Heart left ventricle (tissue), 16 donors: ENCODE measurements at places on chromosomes 16 and 17. TPM values are rescaled to one million over a fixed set of nuclear protein-coding genes. Genes with fewer than 3 reads are reported as not detected.

DNA sequence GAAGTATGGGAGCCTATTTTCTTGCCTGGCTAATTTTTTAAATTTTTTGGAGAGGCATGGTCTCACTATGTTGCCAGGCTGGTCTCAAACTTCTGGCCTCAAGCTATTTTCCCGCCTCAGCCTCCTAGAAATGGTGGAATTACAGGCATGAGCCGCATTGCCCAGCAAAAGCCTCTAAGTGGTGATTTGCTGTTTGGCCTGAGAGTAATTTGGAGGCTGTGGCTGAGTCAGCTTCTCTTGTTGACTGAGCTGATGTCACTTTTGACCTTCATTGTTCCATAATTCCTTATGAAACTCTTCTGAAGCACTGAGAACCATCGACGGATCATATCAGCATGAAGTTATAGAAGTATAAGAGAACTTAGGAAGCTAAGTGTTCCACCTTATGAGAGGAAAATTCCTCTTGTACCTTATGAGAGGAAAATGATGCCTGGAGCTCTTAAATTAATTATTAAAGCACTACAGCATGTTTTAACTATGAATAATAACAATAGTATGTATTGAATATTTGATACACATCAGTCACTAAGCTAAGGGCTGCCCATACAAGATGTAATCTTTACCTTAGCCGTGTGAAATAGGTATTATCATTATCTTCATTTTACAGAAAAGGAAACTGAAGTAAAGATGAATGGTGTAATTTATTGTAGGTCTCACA, 220.8 kb upstream of the MON1B start:
- no peak for DNase-seq
- no peaks in the 10 kb centered on the region for H3K4me1 ChIP-seq
- no peaks in the 10 kb centered on the region for H3K27me3 ChIP-seq
- H3K27ac ChIP-seq, result no peak overlapping the region

GRCh38 chr17:76131692-76132573, 9.1 kb downstream of the FOXJ1 start:
- no peak overlapping the region for H3K4me3 ChIP-seq
- peaks cover 67% of the 10 kb centered on the region for H3K27me3 ChIP-seq
- H3K4me1 ChIP-seq, result no peaks in the 10 kb centered on the region
- DNase-seq, result no peak
- H3K27ac ChIP-seq, result no peak overlapping the region

The SRCIN1 gene
- total RNA-seq, result 1.5 TPM

DNA sequence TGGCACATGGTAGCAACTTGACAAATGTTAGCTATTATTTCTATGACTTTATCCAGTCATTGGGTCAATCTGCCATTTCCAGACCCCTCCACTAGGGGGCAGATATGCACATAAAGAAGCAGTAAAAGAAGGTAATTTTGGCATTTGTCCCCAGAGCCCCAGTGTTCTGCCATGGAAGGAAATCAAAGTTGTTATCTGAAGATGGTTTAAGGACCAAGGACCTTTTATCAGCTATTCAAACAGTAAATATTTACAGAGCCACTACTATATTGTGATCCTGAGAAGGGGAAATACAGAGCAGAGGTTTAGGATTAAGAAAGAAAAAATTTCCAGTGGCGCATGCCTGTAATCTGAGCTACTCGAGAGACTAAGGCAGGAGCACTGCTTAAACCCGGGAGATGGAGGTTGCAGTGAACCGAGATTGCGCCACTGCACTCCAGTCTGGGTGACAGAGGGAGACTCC, 20.0 kb downstream of the TRAF4 start:
- DNase-seq, result no peak
- H3K4me1 ChIP-seq, result peaks cover 15% of the 10 kb centered on the region
- H3K27ac ChIP-seq, result no peak overlapping the region
- no peaks in the 10 kb centered on the region for H3K36me3 ChIP-seq

DNA sequence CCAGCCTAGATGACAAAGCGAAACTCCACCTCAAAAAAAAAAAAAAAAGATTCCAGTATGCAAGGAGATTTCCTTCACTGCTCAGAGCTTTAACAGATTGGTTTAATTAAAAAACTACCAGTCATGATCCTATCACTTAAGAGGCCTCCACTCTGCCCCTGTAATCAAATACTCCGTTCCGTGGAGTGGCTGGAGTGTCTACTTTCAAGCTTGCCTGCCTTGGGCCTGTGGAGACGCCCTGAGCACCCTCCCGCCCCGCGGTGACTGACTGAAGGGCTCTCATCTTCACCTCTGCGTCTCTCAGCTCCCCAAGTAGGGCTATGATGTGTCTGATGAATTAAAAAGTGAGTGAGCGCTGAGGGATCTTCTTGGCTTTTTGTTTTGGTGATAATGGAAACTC, 25.3 kb upstream of the TRPV3 start:
- no peaks in the 10 kb centered on the region for H3K27me3 ChIP-seq
- H3K4me3 ChIP-seq, result no peak overlapping the region
- no peak overlapping the region for H3K27ac ChIP-seq
- no peak for DNase-seq
- no peaks in the 10 kb centered on the region for H3K4me1 ChIP-seq
- no peaks in the 10 kb centered on the region for H3K36me3 ChIP-seq

GRCh38 chr16:84449156-84450140, 55.0 kb downstream of the MEAK7 start:
- no peak for DNase-seq
- no peaks in the 10 kb centered on the region for H3K4me1 ChIP-seq
- no peaks in the 10 kb centered on the region for H3K27me3 ChIP-seq
- no peak overlapping the region for H3K27ac ChIP-seq
- no peak overlapping the region for H3K4me3 ChIP-seq

DNA sequence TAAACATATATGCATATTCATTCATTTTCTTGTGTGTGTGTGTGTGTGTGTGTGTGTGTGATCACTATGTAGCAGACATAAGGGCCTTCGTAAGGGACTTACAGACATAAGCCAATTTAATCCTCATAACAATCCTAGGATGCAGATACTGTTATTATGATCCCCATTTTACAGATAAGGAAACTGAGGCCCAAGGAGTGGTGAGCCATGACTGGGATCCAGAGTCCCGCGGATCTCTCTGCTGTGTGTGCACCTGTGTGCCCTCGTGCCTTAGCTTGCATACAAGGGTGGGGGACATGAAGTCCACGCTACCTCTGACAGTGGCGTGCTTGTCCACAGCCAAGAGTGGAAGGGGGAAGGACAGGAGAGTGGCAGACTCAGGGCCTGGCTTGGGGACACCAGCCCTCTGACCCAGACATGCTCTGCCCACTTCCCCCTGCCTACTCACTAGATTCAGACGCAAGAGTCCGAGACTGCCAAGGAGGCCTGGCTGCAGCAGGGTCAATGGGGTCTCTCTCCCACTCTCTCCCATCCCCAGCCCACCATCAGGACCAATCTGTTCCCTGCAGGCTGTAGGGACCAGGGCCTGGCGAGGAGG, 9.8 kb upstream of the SMTNL2 start:
- H3K36me3 ChIP-seq, result no peaks in the 10 kb centered on the region
- H3K4me1 ChIP-seq, result no peaks in the 10 kb centered on the region
- H3K4me3 ChIP-seq, result no peak overlapping the region
- H3K27me3 ChIP-seq, result no peaks in the 10 kb centered on the region
- no peak for DNase-seq
- H3K27ac ChIP-seq, result no peak overlapping the region

GRCh38 chr17:79075861-79076406, 1.3 kb downstream of the ENGASE start:
- no peak for DNase-seq
- H3K27me3 ChIP-seq, result no peaks in the 10 kb centered on the region
- peak overlapping the region; percentile 61 for H3K4me3 ChIP-seq
- H3K27ac ChIP-seq, result peak overlapping the region; percentile 94
- peaks cover 24% of the 10 kb centered on the region for H3K4me1 ChIP-seq

DNA sequence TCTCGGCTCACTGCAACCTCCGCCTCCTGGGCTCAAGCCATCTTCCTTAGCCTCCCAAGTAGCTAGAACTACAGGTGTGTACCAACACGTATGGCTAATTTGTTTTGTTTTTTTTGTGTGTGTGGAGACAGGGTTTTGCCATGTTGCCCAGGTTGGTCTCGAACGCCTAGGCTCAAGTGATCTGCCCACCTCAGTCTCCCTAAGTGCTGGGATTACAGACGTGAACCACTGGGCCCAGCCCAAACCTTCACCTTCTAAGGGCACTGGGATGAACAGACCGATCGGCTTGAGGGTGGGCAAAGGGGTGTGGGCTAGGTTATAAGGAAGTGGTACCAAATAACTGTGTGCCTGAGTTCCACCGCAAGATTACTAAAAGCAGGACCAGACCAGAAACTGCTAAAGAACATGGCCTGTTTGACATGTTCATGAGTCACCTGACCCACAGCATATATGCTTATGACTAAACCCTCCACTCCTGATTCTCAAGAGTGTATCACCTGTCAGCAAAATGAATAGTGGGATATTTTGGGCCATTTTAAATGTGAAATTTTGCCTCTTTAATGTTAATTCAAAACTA, 8.1 kb downstream of the TMEM97 start:
- H3K4me1 ChIP-seq, result no peaks in the 10 kb centered on the region
- peaks cover 16% of the 10 kb centered on the region for H3K36me3 ChIP-seq
- no peak for DNase-seq
- no peak overlapping the region for H3K4me3 ChIP-seq
- H3K27me3 ChIP-seq, result no peaks in the 10 kb centered on the region

The CRYBA1 gene
- not detected for total RNA-seq

DNA sequence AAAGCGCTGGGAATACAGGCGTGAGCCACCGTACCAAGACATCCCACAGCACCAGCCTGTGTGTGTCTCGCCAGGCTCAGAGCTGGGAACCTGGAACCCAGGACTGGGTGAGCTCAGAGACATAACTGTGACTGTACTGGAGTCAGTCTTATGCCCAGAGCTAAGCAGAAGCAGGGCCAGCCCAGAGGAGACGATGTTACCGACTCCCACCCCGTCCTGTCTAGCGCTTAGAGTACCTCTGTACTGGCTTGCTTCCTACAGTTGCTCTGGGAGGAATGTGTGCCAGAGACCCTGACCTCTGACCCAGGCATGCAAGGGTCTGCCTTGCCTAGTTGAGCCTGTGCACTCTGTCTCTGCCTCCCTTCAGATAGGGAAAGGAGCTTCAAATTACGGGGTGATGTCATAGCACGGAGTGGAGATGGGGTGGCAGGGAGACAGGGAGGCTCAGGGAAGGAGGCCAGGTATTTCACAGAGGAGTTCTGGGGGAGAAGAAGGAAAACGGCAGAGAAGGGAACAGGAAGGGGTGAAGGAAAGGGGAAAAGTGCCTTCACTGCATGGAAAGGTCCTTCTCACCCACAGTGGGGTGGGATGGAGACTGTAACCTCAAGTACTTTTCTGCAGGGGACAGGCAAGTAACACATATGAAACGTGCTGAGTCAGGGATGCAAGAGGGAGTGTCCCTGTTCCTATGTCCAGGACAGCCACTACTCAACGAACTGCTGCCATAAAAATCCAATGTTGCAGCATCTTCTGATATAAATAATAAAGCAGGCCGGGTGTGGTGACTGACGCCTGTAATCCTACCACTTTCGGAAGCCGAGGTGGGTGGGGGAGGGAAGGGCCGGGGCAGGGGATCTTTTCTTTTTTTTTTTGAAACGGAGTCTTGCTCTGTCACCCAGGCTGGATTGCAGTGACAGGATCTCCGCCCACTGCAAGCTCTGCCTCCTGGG, 5.8 kb upstream of the ARMC5 start:
- no peak for DNase-seq
- H3K27me3 ChIP-seq, result no peaks in the 10 kb centered on the region
- H3K27ac ChIP-seq, result peak overlapping the region; percentile 37
- H3K4me1 ChIP-seq, result peaks cover 73% of the 10 kb centered on the region

The HS3ST2 gene
- 0.16 TPM for total RNA-seq

DNA sequence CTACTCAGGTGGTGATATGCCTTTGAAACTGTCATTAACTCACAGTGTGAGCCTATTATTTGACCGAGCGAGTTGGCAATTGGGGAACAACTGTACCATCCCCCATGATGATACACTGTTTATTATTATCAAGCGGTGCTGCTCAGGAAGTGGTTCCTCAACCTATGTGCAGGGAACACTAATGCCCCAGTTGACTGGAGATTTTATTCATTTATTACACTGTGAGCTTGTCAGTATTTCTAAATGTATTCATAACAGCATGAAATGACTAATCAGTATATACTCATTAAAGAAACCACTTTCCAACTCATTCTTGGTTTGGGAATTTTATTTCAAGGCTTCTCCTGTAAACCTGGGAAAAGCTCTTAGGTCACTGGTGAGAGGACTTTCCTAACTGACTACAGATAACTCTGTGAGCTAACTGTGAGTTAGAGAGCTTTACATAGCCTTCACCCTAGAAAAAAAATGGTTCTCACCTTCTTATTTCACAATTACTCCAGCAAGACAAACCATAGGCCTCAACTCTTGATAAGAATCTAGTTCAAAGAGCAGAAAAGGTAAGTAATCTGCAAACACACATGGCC, 42.4 kb downstream of the NXPH3 start:
- H3K4me3 ChIP-seq, result no peak overlapping the region
- peaks cover 48% of the 10 kb centered on the region for H3K36me3 ChIP-seq
- H3K27me3 ChIP-seq, result no peaks in the 10 kb centered on the region
- DNase-seq, result no peak

DNA sequence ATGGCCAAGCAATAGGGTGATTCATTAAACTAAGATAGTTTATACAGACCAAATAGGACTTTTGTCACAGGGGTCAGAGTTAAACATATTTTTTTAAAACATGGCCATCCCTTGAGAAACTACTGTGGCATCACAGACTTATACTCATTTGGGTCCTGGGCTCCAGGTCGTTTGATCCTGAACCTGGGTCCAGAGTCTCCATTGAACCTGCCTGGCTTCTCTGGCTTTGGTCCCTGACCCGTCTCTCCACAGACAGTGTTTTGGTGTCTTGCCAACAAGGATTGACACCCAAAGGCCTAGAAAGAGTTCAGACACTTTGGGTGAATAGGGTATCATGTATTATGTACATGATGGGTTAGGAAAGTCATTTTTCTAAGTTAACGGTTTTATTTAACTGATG, 236.7 kb downstream of the PHKB start:
- H3K27me3 ChIP-seq, result no peaks in the 10 kb centered on the region
- no peaks in the 10 kb centered on the region for H3K4me1 ChIP-seq
- H3K36me3 ChIP-seq, result peaks cover 12% of the 10 kb centered on the region
- H3K4me3 ChIP-seq, result no peak overlapping the region

DNA sequence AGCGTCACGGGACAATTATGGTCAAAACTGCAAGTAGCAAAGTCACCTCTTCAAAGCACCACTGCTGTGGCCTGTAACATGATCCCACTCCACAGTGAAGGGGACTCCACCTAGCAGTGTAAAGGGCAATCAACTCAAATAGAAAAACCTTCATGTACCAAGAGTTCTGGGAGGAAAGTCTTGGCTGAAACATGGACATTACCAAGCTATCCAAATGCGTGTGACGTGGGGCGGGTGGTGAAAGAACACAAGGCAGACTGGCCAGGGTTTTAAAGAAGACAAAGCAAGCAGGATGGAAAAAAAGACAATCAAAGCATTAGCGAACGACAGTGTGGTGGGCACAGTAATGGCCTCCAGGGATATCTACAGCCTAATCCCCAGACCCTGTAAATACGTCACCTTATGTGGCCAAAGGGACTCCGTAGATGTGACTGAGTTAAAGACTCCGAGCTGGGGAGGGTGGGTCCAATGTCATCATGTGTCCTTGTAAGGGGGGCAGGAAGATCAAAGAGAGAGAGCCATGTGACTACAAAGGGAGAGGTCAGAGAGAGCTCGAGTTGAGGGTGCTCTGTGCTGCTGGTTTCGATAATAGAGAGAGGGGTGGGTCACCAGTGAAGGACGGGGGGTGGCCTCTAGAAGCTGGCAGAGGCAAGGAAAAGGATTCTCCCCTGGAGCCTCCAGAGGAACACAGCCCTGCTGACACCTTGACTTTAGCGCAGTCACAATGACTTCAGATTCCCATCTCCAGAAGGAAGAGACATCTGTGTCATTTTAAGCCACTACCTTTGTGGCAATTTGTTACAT, 6.0 kb downstream of the HSDL1 start:
- no peaks in the 10 kb centered on the region for H3K27me3 ChIP-seq
- no peak for DNase-seq
- no peaks in the 10 kb centered on the region for H3K36me3 ChIP-seq
- peak overlapping the region; percentile 54 for H3K27ac ChIP-seq
